ENCODE measurements at places on chromosomes 1 and 21.

DNA sequence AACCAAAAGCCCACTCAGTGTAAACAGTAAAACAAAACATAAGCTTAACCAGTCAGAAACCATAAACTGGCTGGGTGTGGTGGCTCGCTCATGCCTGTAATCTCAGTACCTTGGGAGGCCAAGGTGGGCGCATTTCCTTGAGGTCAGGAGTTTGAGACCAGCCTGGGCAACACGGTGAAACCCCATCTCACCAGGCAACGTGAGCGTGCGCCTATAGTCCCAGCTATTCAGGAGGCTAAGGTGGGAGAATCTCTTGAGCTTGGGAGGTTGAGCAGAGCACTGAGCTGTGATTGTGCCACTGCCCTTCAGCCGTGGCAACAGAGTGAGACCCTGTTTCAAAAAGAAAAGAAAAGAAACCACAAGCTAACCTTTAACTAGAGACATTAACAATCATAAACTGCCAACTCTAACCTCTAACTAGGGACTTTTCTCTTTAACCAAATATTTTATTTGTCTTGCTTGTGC, 13.1 kb upstream of the PRRC2C start:
- no peak for DNase-seq

GRCh38 chr1:43005460-43006361, 47.0 kb upstream of the SLC2A1 start:
- DNase-seq = no peak

DNA sequence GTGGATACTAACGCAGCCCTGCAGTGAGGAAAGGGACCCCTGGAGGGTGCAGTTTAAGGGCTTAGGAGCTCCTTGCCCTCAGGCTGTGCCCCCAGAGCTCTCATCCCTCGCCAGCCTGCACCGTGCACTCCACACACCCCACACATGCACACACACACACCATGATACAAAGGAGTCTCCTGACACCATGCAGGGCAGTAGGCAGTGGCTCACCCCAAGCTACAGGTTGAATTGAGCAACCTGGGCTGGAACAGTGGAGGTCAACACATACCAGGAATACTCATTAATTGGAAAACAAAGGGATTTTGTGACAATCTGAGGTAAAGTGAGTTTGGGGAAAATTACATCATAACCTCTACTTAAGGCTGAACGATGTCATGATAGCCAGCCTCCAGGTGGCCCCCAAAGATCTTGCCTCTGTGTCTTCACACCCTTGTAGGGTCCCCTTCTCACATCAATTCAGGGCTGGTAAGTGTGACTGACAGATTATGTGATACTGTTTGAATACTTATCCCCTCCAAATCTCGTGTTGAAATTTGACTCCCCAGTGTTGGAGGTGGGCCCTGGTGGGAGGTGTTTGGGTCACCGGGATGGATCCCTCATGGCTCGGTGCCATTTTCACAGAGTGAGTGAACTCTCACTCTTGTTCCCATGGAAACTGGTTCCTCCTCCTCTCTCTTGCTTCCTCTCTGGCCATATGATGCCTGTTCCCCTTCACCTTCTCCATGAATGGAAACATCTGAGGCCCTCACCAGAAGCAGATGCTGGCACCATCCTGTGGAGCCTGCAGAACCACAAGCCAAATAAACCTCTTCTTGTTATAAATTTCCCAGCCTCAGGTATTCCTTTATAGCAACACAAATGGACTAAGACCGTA, 111.0 kb upstream of the RAB4A start:
- DNase-seq = no peak

DNA sequence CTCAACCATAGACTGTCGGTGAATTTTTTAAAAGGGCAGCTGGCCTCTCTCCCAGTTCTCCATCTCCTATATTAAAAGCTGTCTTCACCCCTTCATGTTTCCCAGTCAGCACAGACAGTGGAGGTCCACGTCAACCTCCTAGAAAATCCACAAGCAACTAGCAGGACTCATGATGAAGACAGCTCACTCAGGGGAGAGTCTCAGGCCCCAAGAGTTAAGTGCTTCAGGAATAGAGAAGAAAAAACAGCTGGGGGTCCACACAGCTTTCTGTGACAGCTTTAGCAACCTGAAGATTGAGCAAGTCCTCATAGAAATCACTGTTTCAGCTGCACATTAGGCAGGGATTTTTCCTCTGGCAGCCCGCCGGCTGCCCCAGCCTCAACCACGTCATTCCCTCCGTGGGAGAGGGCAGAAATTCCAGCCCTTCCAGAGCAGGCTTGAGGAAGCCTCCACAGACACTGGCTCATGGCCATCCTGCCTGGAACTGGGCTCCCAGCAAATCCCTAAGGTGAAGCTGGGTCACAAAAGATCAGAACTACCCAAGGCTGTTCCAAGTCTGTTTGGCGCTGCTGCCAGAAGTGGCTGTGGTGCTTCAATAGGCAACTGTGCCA, 15.2 kb downstream of the GPR161 start:
- no peak for DNase-seq

GRCh38 chr1:109239409-109240068, 9.8 kb upstream of the CELSR2 start:
- no peak for DNase-seq

GRCh38 chr1:33633019-33633801, 160.8 kb downstream of the ZSCAN20 start:
- DNase-seq = peak; percentile 73

DNA sequence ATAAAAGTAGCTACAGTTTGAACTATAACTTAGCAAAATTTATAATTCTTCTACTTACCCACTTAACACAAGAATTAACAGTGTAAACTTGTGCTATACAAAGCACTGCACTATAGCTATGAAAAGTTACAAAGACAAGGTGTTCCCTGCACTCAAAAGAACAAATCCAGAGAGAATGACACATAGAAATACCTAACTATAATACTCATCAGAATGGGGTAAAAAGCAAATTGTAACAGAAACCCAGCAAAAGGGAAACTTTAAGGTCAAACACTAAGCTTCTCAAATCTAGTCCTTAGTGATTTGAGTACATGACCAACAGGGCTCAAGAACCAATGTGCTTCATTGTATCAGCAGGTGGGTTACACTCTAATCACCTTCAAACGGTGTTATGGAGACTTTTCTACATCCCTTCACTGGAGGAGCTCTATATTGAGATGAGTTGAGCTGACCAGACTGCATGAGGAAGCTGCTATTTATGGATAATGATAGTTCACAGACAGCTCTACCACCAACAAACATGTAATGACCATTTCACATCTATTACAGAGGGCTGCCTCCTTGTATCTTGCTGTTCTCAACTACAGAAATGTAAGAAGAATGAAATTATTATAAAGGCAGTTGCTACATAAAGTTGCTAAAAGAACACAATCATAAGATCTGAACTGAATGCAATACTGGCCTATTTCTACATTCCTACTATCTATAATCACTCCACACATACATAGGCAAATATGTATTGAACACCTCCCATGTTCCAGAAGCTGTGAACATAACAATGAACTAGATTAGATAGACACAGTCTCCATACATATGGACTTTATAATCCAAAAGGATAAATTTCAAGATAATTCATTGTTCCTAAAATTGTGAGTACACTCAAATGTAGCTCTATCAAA, 47.6 kb downstream of the PIK3R3 start:
- DNase-seq = no peak

DNA sequence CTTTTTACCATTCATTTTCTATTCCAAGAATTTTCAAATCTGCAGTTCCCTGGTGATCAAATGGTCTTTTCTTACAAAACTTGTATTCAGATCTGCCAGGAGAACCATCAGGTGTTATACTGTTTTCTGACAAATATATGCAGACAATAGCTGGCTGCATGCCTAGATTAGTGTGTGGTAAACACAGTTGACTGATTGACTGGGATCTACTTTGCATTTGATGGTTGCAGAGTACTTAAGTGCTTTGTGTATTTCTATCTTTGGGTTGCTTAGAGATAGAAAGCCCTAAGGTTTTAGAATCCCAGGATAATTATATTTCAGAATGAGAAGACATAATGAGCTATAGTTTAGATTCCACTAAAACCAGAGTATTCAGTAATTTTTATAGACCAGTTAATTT, 102.0 kb upstream of the CHODL start:
- no peak for DNase-seq

DNA sequence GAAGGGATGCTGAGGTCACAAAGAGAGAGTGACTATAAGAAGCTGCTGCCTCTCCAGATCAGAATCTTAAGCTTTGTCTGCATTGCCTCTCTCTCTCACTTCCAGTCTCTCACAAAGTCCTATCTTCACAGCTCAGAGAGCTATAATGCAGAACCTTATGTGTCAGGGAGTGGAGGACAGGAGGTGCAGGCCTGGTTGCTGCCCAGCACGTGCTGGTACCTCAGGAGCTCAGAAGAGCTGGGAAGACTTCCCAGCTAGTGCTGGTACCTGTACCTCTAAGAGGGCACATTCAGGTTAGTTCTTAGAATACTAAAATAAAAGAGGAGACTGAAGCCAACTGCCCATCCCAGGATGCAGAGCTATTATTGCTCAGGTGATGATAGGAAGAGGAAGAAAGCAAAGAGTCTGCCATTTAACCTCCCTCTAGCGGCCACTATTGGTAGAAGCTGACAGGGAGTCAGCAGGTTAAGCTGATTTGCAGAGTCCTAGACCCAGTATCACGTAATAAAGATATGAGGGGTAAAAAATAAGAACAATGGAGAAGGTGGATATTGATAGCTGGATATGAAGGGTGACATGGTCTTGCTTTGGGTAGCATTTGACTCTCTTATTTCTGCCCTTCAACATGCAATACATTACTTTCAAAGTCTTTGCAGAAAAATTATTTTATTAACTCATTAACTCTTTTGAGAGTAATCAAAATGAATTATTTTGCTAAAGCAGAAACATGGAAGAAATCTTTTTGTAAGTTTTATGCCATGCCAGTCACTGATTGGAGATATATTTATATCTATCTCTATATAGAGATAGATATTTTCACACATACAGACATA, 138.1 kb upstream of the HMCN1 start:
- DNase-seq = peak; percentile 45

GRCh38 chr1:99707535-99708142, 58.8 kb downstream of the FRRS1 start:
- DNase-seq = peak; percentile 50

DNA sequence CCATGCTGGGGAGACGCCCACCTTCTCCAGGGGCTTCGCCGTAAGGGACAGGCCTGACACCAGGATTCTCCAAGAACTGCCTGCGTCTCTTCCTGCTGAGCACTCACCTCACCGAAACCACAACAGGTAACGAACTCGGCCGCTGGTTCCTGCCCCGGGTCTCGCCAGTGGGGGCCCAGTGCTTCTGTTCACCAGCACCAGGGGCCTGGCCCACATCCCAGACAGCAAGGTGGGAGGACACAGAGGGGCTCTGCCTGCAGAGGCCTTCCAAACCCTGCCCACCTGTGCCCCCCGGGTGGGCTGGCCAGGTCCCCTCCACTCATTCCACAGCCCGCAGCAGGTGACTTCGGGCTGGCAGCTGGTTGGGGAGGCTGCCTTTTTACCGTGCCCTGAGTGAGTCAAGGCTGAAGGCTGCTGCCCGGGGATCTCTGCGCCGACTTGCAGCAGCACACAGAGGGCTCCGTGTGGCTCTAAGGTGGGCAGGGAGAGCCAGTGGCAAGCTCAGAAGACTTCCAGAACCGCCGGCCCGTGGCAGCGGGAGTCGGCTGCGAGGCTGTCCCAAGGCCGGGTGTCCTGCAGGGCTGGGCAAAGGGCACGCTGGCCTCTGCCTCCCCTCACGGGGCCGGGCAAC, 14.7 kb upstream of the COL18A1 start:
- no peak for DNase-seq

DNA sequence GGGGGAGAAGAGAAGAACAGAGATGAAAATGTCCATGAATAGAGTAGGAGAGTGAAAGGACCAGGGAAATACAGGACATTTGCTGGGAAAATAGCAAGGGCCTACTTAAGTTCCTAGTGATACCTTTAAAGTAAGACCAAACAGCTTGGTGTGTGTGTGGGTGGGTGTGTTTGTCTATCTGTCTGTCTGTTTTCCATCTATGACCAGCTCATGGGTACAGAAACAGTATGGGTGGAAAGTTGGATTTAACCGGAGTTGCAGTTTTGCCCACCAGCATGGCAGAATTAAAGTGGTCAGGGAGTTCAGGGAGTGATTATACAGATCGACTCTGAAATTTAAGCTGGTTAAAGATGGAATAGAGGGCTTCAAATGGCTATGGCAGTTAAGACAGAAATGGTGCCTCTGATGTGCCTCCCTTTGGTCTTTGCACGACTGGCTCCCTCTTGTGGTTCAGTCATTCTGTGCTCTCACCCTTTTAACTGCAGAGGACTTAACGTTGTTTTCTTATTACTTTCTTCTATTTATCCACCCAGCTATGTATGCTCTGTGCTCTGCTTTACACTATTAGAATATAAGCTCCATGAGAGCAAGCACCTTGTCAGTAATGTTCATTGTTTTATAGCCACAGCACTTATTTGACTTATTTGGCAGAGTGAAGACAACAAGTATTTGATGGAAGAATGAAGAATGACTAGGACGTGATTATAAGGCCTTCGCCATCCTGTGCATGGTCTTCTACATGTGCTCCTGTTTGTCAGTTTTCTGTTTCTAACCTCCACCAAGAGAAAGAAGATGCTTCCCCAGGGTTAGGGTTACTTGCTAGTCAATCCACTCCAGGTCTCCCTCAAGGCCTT, 72.7 kb upstream of the AK4 start:
- DNase-seq = peak; percentile 76

- no peak for DNase-seq
Measured at GRCh38 chr1:211944733-211945500, 90.4 kb downstream of the INTS7 start.

- DNase-seq = no peak
Measured at GRCh38 chr1:59707178-59707791, 107.5 kb upstream of the HOOK1 start.

GRCh38 chr1:219283541-219283940, 109.9 kb downstream of the LYPLAL1 start:
- DNase-seq = no peak

GRCh38 chr1:211352985-211353515, 26.4 kb downstream of the TRAF5 start:
- DNase-seq = peak; percentile 29

DNA sequence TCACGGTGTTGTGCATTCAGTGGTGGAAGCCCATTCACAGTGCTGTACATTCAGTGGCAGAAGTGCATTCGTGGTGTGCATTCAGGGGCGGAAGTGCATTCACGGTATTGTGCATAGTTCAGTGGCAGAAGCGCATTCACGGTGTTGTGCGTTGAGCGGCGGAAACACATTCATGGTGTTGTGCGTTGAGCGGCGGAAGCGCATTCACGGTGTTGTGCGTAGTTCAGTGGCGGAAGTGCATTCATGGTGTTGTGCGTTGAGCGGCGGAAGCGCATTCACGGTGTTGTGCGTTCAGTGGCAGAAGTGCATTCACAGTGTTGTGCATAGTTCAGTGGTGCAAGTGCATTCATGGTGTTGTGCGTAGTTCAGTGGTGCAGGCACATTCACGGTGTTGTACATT, 60.6 kb downstream of the PCNT start:
- no peak for DNase-seq
